Activated B cell treated with CpG ODN at 0.5 μM for 24 hours (primary cell): ENCODE measurements at places on chromosomes 4 and X. TPM values are rescaled to one million over a fixed set of nuclear protein-coding genes. Genes with fewer than 3 reads are reported as not detected.

- no peak overlapping the region for H3K27ac ChIP-seq
- H3K4me3 ChIP-seq: no peak overlapping the region
- DNase-seq: no peak
- H3K4me1 ChIP-seq: no peaks in the 10 kb centered on the region
Measured at GRCh38 chrX:143664302-143664701, 28.4 kb upstream of the SLITRK4 start.

- H3K36me3 ChIP-seq: no peaks in the 10 kb centered on the region
- H3K27ac ChIP-seq: no peak overlapping the region
- no peak for DNase-seq
- no peaks in the 10 kb centered on the region for H3K4me1 ChIP-seq
Measured at GRCh38 chr4:174717828-174718227, 111.2 kb downstream of the GLRA3 start.

DNA sequence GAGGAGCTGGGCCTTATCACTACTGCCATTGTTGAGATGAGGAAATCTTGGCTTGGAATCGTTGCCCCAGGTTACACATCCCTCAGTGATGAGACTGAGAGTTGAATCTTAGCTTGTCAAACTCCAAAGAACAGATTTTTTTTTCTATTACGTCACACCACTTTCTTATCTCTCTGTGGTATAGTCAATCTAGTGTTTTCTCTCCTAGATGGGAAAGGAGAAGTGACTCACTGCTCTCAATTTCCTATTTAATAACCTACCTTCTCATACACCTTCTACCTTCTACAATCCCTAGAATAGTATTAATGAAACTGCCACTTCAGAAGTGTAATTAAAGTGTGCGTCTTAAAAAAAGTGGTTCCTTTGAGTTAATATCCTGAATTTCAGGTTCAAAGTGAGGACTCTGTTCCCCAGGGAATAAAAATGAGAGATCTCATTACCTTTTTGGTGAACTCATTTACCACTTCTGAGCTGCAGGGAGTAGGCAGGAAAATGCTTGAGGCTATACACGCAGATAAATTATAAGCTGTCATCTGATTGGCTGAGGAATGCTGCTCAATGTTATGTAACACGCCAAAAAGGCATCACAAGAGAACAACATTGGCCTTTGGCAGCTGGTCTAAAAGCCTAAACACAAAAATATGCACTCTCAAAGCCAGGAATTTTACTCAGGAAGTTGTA, 59.3 kb downstream of the MAD2L1 start:
- DNase-seq: no peak
- peaks cover 6% of the 10 kb centered on the region for H3K27me3 ChIP-seq
- no peaks in the 10 kb centered on the region for H3K4me1 ChIP-seq

- H3K27me3 ChIP-seq: no peaks in the 10 kb centered on the region
- no peak overlapping the region for H3K4me3 ChIP-seq
- no peaks in the 10 kb centered on the region for H3K4me1 ChIP-seq
- no peak for DNase-seq
Measured at GRCh38 chr4:187665086-187665485, 330.5 kb upstream of the ZFP42 start.

GRCh38 chrX:54447461-54447860, 7.3 kb downstream of the TSR2 start:
- H3K27ac ChIP-seq: no peak overlapping the region
- no peak for DNase-seq
- H3K27me3 ChIP-seq: no peaks in the 10 kb centered on the region
- peaks cover 26% of the 10 kb centered on the region for H3K36me3 ChIP-seq

- no peaks in the 10 kb centered on the region for H3K4me1 ChIP-seq
- H3K4me3 ChIP-seq: no peak overlapping the region
- DNase-seq: no peak
- H3K27me3 ChIP-seq: no peaks in the 10 kb centered on the region
- H3K27ac ChIP-seq: no peak overlapping the region
Measured at GRCh38 chrX:125093852-125094251, 225.8 kb upstream of the TEX13C start.

- peaks cover 26% of the 10 kb centered on the region for H3K4me1 ChIP-seq
- peak overlapping the region; percentile 56 for H3K27ac ChIP-seq
- no peaks in the 10 kb centered on the region for H3K27me3 ChIP-seq
- DNase-seq: no peak
- H3K4me3 ChIP-seq: no peak overlapping the region
- peaks cover 43% of the 10 kb centered on the region for H3K36me3 ChIP-seq
Measured at GRCh38 chr4:165222651-165222994, 15.3 kb downstream of the KLHL2 start.

- H3K27ac ChIP-seq: no peak overlapping the region
- H3K4me1 ChIP-seq: no peaks in the 10 kb centered on the region
- no peak overlapping the region for H3K4me3 ChIP-seq
- no peak for DNase-seq
Measured at GRCh38 chr4:154998284-154998683, 210.2 kb upstream of the NPY2R start.

DNA sequence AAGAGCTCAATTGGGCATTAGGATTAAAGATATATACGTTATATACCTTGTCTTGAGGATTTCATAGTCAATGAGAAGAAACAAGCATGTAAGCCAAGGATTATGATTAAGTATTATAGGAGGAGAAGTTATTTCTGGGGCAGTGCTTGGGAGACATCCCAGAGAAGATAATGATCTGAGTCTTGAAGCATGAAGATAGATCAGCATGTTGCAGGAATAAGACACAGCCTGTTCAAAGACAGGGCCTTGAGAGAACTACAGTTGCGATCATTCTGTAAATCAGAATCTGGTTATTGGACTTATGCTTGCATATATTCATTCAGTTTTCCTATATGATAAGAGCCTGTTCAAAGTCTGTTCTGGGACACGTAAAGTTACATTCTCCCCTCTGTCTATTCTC, 862.2 kb upstream of the FTHL17 start:
- no peaks in the 10 kb centered on the region for H3K27me3 ChIP-seq
- H3K36me3 ChIP-seq: no peaks in the 10 kb centered on the region
- DNase-seq: no peak
- no peak overlapping the region for H3K4me3 ChIP-seq
- H3K27ac ChIP-seq: no peak overlapping the region

DNA sequence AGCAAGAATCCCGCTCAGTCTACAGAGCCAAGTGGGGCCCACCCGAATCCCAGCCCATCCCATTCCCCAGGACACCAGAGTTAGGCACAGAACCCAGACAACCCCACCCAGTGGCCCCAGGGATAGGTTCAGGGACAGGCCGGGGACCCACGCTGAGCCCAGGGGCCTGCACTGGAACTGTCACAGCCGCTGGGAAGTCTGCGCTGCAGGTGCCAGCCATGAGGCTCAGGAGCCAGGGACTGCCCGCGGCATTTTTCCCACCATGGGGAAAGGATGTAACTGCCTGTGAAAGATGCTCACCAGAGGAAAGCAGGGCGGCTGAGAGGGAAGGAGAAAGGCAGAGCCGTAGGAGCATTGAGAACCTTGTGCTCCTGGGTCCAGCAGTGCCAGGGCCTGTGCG, 12.0 kb downstream of the EVC2 start:
- DNase-seq: no peak
- H3K36me3 ChIP-seq: no peaks in the 10 kb centered on the region
- no peak overlapping the region for H3K4me3 ChIP-seq
- H3K4me1 ChIP-seq: no peaks in the 10 kb centered on the region

- H3K4me1 ChIP-seq: no peaks in the 10 kb centered on the region
- no peaks in the 10 kb centered on the region for H3K36me3 ChIP-seq
- no peak for DNase-seq
- no peak overlapping the region for H3K4me3 ChIP-seq
- no peak overlapping the region for H3K27ac ChIP-seq
Measured at GRCh38 chrX:3532581-3533085, 180.8 kb downstream of the PRKX start.

- H3K27ac ChIP-seq: no peak overlapping the region
- peak overlapping the region; percentile 83 for H3K4me3 ChIP-seq
- no peaks in the 10 kb centered on the region for H3K36me3 ChIP-seq
- peak; percentile 34 for DNase-seq
- peaks cover 57% of the 10 kb centered on the region for H3K27me3 ChIP-seq
Measured at GRCh38 chr4:152937336-152938236, 1.5 kb downstream of the FHDC1 start.

GRCh38 chr4:160562661-160563060, 1459.8 kb downstream of the RAPGEF2 start:
- no peaks in the 10 kb centered on the region for H3K27me3 ChIP-seq
- H3K4me3 ChIP-seq: no peak overlapping the region
- no peaks in the 10 kb centered on the region for H3K36me3 ChIP-seq

MTTP gene
- 0.27 TPM in 1 of 2 replicates, not detected in the other for total RNA-seq

CFP gene
- 0.42 and 0.91 TPM in 2 replicates for total RNA-seq

S100P gene
- total RNA-seq: not detected in 2 replicates

SERTM2 gene
- total RNA-seq: not detected in 2 replicates

EREG gene
- not detected in 2 replicates for total RNA-seq
